Midbrain (tissue), 1 donor: ENCODE measurements at places on chromosomes 5 and 9.

DNA sequence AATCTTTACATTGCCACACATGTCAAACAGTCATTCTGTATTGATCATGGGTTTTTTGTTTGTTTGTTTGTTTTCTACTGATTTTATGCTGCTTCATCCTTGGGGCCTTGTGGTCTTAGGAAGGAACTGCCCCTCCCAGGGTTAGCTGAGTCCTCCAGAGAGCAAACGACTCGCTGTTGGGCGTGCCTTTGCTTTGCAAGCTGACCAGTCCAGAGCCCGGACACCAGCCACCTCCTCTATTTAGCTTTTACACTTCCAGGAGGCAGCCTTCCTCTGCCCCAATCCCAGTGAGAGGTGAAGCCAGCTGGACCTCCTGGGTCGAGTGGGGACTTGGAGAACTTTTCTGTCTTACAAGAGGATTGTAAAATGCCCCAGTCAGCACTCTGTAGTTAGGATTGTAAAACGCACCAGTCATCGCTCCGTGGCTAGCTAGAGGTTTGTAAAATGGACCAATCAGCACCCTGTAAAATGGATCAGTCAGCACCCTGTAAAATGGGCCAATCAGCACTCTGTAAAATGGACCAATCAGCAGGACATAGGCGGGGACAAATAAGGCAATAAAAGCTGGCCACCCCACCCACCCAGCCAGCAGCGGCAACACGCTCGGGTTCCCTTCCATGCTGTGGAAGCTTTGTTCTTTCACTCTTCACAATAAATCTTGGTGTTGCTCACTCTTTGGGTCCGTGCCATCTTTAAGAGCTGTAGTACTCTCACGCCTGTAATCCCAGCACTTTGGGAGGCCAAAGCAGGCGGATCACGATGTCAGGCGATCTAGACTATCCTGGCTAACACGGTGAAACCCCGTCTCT is 154.4 kb downstream of the ERCC6L2 start:
- DNase-seq: no peak

DNA sequence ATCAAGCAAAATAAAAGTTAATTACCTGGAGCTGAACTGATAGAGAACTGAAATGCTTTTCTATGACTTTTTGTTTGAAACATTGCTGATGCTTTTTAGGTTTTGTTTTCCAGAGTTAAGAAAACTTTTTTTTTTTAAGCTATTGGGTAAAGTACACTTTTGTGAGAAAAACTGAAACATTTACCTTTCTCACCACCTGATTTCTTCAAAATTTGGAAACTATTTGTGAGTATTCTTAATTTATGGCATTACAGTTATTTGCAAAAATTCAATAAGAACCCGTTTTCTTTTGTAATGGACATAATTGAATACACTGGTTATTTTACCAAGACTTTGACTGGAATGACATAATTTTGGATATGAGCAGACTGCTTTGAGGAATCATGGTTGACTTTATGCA is 6.6 kb downstream of the C9orf153 start:
- DNase-seq: no peak

- DNase-seq: no peak
Measured at GRCh38 chr5:54851449-54851848, 133.9 kb downstream of the ESM1 start.

DNA sequence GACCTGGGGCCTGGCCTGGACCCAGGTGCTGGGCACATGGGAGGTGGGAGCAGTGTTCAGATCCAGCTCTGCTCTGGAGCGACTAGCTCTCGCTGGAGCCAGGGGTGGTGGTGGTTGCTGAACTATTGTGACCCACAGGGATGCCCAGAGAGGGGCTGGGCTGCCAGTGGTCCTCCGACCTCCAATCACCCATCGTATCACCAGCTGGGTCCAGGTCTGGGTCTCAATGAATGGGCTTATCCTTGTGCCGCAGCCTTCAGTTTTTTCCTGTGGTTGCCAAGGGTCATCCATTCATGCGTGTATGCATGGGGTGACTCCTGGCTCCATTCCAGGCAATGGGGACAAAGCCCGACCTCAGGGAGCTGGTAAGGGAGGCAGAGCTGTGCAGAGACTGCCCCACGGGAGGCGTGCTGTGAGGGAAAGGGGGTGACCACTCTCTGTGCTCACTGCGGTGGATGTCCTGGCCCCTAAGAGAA is 68.6 kb upstream of the RNF130 start:
- DNase-seq: no peak

- no peak for DNase-seq
Measured at GRCh38 chr5:129174480-129174879, 79.9 kb downstream of the ISOC1 start.

GRCh38 chr5:151094030-151094851 is 13.4 kb upstream of the TNIP1 start:
- no peak for DNase-seq

GRCh38 chr5:33701251-33701650 is 190.5 kb downstream of the ADAMTS12 start:
- no peak for DNase-seq

DNA sequence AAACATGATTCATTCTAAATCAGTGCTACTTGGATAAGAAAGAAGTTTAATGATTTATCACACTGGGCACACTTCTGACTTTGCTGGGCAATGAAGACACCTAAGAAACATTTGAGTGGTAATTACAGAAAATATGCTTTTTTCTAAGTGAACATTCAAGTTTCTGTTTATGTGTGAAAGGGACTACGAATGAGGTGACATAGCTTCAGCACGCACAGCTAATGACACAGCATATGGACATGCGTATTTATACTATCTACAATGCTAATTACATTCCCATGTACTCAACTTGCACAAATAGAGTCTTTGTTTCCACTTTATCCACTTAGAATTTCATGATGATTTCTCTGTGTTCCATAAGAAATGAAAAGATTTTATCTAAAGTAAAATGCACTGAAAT is 40.6 kb downstream of the FREM1 start:
- no peak for DNase-seq

- no peak for DNase-seq
Measured at GRCh38 chr5:158135682-158136179, 276.8 kb upstream of the CLINT1 start.
